ENCODE measurements at places on chromosomes 1 and 21.

DNA sequence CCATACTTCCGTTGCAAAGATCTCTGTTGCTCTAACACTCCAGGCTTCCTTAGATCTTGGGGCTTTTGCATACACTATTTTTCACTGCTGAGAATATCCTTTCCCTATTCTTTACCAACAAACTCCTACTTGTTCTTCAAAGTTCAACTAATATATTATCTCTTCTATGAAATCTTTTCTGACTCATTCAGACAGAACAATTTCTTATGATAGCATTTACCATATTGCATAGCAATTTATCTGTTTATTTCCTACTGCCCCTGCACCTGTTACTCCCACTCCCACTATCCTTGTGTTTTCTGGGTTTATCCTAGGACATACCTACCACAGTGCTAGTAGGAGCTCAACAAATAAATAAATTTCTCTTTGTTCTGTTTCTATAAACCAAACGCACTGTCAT is 11.0 kb downstream of the GADD45A start:
- no peak for DNase-seq

- DNase-seq: no peak
Observed at GRCh38 chr1:224264321-224264720, 65.7 kb downstream of the NVL start.

DNA sequence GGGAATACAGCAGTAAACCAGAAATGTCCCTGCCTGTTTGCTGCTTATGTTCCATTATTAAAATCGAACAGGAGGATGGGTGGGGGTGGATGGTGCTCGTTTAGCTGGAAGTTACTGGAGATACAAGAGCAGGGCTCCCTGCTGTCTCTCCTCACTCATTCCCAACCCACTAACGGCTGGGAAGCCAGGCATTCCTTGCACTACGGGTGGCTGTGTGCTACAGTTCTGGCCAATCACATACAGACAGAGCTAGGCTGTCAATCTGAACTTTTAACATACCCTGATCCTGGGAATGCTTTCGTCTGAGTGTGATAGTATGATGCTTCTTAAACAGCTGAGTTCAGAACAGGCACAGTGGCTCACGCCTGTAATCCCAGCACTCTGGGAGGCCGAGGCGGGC is 7.0 kb downstream of the SIPA1L2 start:
- no peak for DNase-seq

DNA sequence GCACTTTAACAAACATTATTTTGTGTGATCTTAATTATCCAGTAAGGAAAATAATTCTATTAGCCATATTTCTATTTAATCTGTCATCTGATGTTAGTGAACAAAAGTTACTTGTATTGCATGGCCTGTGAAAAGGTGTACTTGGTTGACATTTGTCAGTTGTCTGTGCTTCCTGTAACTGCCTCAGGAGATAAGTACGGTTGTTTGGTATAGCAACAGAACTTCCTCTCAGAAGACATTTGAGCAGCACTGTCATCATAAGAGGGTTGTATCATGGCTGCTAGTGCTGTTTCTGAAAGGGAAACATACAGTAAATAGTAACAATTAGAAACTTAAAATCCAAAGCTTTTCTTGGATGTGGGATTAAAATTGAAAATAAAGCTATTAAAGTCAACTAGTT is 3.4 kb downstream of the BLZF1 start:
- no peak for DNase-seq

GRCh38 chr1:240235521-240236288 is 144.0 kb downstream of the FMN2 start:
- DNase-seq: no peak

GRCh38 chr1:115337633-115338456 is at the start of gene NGF:
TSS of gene NGF (minus strand) at chr1:115338249. CDS start at chr1:115286795, 51,454 bp downstream.
- no peak for DNase-seq

DNA sequence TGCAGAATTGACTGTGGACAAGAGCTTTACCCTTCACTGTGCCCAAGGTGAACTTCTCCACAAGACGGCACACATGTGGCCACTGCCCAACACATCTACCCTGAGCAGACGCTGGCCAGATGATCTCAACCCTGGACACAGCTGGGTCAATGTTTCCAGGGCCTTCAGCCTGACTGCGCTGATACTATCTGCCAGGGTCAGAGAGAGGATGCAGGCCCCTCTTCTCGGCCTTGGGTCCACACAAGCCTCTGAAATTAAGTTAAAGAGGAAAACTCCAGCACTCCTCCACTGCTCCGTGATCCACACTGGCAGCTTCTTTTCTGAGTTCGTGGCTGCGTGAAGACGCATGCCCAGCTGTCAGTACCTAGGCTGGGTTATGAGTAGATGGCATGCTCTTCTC is 58.1 kb downstream of the GLIS1 start:
- no peak for DNase-seq

DNA sequence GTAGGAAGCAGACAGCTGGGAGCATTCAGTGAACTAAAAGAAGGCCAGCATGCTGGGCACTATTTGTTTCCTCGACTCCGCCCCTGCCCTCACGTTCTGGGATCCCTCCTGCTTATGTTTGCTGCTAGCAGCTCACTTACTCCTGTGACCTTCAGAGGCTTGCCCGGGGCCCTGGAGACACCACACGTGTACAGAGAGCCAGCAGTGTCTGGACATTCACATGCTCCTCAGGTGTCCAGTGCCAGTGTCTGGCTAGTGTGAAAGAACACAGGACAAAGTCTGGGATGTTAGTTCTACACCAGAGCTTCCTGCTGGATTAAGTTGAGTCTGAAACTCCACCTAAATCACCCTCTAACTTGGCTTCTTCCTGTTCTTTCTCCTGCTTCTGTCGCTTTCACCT is 108.1 kb downstream of the OMA1 start:
- no peak for DNase-seq

GRCh38 chr1:91655912-91656449 is 155.3 kb downstream of the CDC7 start:
- no peak for DNase-seq

GRCh38 chr1:154955718-154956543 is at the start of gene PBXIP1:
TSS of gene PBXIP1 (minus strand) at chr1:154956099. CDS start at chr1:154953721, 2,378 bp downstream.
- DNase-seq: peak; percentile 54

- DNase-seq: no peak
Observed at GRCh38 chr1:6358757-6359201, 34.8 kb downstream of the ACOT7 start.

- DNase-seq: no peak
Observed at GRCh38 chr1:183097438-183098051, 74.3 kb downstream of the LAMC1 start.

DNA sequence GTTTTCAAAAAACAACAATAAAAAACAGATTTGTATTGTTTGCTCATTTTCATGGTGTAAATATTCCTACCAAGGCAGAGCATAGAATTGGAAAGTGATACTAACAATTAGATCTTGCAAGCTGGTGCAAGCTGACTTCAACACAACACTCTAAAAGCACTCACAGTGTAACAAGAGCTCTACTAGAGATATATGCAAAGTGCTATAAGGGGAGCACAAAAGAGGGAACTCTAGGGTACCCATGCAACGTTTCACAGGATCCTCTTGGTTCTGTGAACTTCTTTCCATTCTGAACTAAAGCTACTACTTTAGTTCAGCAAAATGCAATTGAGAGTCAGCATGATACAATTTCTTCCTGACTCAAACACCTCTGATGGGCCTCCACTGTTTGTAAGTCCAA is 78.3 kb downstream of the ATP1B1 start:
- no peak for DNase-seq

DNA sequence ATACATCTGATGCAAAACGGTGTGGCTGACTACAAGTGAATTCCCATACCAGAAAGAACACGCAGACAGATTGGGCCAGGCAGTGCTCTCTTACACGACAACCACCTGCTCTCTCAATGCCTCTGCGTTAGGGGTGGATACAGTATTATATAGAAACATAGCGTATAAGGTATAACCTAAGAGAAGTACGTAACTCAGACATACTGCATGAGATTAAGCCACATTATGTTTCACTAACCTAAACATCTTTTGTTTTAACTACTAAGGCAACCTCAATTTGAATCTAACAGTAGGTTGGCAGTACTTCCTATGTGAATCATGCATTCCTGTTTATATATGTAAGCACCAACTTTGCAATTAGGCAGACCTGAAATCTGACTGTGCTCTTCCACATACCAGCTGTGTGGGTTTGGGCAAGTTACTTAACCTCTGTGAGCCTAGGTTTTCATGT is 58.1 kb upstream of the COA6 start:
- no peak for DNase-seq

- no peak for DNase-seq
Observed at GRCh38 chr1:168834225-168834872, 105.3 kb upstream of the DPT start.

GRCh38 chr1:162908780-162909179 is 47.8 kb upstream of the CCDC190 start:
- no peak for DNase-seq

DNA sequence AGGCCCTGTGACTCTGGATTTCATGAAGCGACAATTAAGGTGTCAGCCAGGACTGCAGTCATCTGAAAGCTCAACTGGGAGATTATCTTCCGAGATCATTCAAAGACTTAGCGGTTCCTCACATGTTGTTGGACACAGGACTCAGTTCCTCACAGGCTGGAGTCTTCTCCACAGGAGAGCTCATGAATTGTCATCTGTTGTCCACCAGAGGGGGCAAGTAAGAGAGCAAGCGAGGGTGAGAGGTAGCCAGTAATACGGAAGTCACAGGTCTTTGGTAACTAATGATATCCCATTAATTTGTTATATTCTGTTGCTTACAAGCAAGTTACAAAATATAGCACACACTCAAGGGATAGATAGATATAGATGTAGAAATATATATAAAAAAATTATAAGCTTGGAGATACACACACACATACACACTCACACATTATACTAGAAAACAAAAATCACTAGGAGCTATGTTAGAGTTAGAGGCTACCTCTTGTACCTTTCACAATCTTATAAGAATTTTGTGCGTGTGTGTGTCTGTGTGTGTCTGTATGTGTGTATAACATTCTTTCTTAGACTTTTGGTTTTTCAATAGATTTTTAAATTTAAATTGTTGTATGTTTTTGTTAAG is 1695.3 kb downstream of the BRINP3 start:
- no peak for DNase-seq

- DNase-seq: no peak
Observed at GRCh38 chr1:76480827-76481226, 386.5 kb upstream of the ST6GALNAC5 start.

- DNase-seq: no peak
Observed at GRCh38 chr1:24713736-24714135, 31.5 kb upstream of the CLIC4 start.

GRCh38 chr21:41759926-41760325 is 6.9 kb downstream of the RIPK4 start:
- DNase-seq: no peak

- DNase-seq: no peak
Observed at GRCh38 chr1:98393719-98394118, 267.8 kb upstream of the SNX7 start.

DNA sequence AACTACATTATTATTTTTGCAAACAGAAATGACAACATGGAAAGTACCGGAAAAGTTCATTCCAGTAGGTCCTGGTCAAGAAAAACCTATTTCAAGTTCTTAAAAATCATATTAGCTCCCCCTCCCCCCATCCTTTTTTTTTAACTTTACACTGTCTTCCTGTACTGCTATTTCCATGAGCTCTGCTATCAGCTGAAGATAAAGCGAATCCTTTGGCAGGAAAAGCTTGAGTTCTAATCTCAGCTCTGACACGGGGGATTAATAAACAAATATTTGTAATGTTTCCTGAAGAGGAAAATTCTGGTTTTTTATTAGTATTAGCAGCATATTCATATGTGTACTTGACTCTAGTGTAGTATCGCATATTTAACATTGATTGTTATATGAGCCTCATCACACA is 190.7 kb upstream of the ESRRG start:
- DNase-seq: no peak

GRCh38 chr21:33308586-33309490 is 15.9 kb upstream of the IFNAR1 start:
- DNase-seq: no peak
